Mesendoderm (in vitro differentiated cells): ENCODE measurements at places on chromosomes 3 and 15.

- H3K36me3 ChIP-seq, result no peaks in the 10 kb centered on the region
- no peak overlapping the region for H3K27ac ChIP-seq
- no peaks in the 10 kb centered on the region for H3K4me1 ChIP-seq
- peak; percentile 63 for DNase-seq
- H3K27me3 ChIP-seq, result no peaks in the 10 kb centered on the region
Observed at GRCh38 chr3:24683633-24684384, 189.2 kb upstream of the THRB start.

GRCh38 chr3:127405791-127406190 is 117.9 kb upstream of the PRR20G start:
- H3K27ac ChIP-seq, result no peak overlapping the region
- peaks cover 2% of the 10 kb centered on the region for H3K4me1 ChIP-seq
- H3K27me3 ChIP-seq, result no peaks in the 10 kb centered on the region

DNA sequence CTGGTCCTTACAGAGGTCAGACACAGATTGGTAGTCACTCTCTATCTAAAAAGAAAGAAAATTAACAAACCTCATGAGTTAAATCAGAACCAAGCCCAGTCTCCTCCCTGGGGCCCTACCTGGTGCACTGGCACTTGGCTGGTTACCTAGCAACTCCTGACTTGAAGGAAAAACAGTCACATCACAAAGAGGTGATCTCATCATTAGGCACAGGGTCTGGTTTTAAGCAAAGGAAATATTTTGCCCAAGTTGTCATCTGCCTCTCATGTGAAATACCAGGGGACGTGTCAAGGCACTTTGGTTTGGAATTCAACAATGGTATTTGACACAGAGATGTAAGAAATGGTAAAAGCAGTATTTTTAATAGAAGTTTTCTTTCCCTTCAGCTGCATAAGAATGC is 47.7 kb upstream of the FMN1 start:
- H3K4me3 ChIP-seq, result no peak overlapping the region
- H3K27ac ChIP-seq, result peak overlapping the region; percentile 30
- H3K4me1 ChIP-seq, result peaks cover 5% of the 10 kb centered on the region
- H3K36me3 ChIP-seq, result no peaks in the 10 kb centered on the region
- DNase-seq, result peak; percentile 99

DNA sequence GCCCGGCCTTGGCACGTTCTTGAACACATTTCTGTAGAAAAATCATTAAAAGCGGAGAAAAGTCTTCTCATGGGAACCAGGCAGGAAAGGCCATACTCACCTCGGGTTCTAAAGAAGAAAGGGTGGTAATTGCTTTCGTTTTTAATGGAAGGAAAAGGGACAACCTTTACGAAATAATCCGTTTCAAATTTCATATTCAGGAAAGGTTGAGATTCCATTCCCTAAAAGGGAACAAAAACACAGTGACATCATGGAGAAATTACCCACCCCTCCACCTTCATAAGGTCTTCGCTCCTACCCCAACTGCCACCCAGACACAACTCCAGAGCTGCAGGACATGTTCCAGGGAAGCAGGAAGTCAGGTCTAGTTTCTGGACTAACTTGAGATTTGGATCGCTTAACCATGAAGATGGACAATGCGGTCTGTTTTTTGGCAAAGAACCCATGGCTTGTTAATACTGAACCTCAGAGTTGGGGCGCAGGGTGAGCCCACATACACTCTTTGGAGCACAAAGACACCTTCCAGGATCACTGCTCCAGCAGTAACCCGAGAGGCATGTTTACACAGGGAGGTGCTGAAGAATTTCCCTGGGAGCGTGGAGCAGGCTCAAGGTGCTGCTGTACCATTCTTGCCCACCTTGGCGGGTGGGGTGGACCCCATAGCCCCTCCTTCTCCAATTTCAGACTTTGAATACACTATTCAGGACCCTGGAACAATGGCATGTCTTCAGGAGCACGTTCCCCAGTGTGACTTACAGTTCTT is 49.2 kb downstream of the SPATA12 start:
- no peaks in the 10 kb centered on the region for H3K27me3 ChIP-seq
- peaks cover 25% of the 10 kb centered on the region for H3K36me3 ChIP-seq
- H3K27ac ChIP-seq, result no peak overlapping the region
- H3K4me1 ChIP-seq, result peaks cover 7% of the 10 kb centered on the region
- no peak for DNase-seq

- no peaks in the 10 kb centered on the region for H3K36me3 ChIP-seq
- no peak overlapping the region for H3K27ac ChIP-seq
- H3K4me1 ChIP-seq, result no peaks in the 10 kb centered on the region
- no peaks in the 10 kb centered on the region for H3K27me3 ChIP-seq
- no peak for DNase-seq
- H3K4me3 ChIP-seq, result no peak overlapping the region
Observed at GRCh38 chr3:160851629-160852210, 95.7 kb downstream of the PPM1L start.

- peaks cover 73% of the 10 kb centered on the region for H3K27me3 ChIP-seq
- DNase-seq, result peak; percentile 46
- no peaks in the 10 kb centered on the region for H3K4me1 ChIP-seq
- no peak overlapping the region for H3K4me3 ChIP-seq
Observed at GRCh38 chr15:96361309-96362010, 31.0 kb downstream of the NR2F2 start.

DNA sequence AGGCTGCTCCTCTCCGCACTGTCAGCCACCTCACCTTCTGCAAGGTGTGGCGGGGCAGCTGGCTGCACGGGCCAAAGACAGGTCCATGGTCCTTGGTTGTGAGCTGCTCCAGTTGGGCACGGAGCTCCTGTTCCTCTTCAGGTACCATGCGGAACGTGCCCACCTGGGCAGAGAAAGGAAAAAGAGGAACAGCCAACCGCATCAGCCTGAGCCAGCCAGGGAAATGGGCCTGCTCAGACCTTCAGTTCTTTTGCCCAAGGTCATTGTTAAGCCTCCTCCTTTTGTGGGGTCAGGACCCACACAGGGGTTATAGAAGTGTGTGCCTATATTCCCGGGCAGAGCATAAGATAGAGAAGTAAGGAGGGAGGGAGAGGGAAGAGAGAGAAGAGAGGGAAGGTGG is 2.8 kb downstream of the RLBP1 start:
- no peaks in the 10 kb centered on the region for H3K36me3 ChIP-seq
- DNase-seq, result no peak
- H3K27me3 ChIP-seq, result no peaks in the 10 kb centered on the region
- H3K27ac ChIP-seq, result no peak overlapping the region
- no peak overlapping the region for H3K4me3 ChIP-seq

- H3K4me1 ChIP-seq, result no peaks in the 10 kb centered on the region
- no peak overlapping the region for H3K4me3 ChIP-seq
- DNase-seq, result peak; percentile 52
- H3K27ac ChIP-seq, result no peak overlapping the region
Observed at GRCh38 chr15:29102911-29103823, 166.5 kb downstream of the NSMCE3 start.

DNA sequence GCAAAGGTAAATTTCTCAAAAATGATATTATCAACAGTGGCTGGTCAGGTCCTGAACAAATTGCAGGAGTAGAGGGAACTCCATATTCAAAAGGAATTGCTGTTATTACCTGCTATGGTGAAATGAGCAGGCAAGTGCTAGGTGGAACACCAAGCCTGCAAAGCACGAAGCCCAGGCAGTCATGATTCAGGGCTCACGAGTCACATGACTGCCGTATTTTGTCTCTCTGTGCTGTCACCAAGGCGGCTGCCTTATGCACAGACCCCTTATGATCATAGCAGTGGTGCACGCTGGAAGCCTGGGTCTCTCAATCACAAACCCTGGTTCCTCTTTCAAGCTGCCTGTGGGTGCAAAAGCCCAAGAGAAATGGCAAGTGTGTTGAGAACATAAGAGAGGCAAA is 24.4 kb downstream of the SLC12A1 start:
- no peak for DNase-seq
- H3K27me3 ChIP-seq, result no peaks in the 10 kb centered on the region
- no peak overlapping the region for H3K4me3 ChIP-seq
- H3K27ac ChIP-seq, result no peak overlapping the region

GRCh38 chr3:138394156-138394555 is 40.3 kb upstream of the ESYT3 start:
- H3K27ac ChIP-seq, result no peak overlapping the region
- no peak overlapping the region for H3K4me3 ChIP-seq
- no peaks in the 10 kb centered on the region for H3K36me3 ChIP-seq
- no peaks in the 10 kb centered on the region for H3K27me3 ChIP-seq

DNA sequence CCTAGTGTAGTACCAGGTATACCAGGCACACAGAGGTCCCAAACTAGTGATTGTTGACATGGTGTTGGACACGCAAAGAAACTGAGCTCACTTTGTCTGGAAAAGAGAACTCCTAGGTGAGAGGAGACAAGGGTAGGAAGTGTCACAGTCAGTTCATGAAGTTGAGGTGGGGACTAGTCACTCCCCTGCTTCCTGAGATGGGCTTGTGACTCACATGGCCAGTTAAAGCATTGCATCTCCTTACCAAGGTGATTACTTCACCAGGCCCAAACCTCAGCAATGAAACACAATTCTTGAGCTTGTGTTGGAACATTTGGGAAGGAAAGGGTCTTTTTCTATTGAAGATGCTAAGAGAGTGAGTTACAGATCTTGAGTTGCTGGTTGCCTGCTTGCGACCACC is 49.2 kb upstream of the RAD18 start:
- DNase-seq, result no peak
- H3K36me3 ChIP-seq, result no peaks in the 10 kb centered on the region
- no peaks in the 10 kb centered on the region for H3K4me1 ChIP-seq
- no peaks in the 10 kb centered on the region for H3K27me3 ChIP-seq
